ENCODE measurements at places on chromosomes 12 and 14.
A peak's percentile ranks its signal among the peaks of the same experiment; 100 is the strongest.

DNA sequence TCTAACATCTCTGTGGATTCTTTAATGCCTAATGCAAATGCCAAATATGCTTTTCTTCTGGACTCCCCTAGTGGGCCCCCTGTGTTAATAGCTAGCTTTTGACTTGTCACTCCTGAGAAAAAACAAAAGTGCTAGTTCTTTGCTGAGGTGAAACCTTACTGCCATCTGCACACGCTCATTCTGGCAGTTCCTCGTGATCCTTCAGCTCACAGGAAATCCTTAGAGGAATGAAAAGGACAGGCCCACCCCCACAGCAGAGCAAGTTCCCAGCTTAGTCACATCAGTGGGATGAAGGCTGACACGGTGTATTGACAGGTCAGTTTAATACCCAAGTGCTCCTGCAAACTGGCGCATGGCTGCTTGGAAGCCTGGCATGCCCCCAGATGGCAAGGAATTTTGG is 165.1 kb upstream of the ATP2B1 start:
- DNase-seq: no peak

- DNase-seq: peak; percentile 58
These were observed 1.4 kb upstream of the ARID2 start for GRCh38 chr12:45727980-45728629.

DNA sequence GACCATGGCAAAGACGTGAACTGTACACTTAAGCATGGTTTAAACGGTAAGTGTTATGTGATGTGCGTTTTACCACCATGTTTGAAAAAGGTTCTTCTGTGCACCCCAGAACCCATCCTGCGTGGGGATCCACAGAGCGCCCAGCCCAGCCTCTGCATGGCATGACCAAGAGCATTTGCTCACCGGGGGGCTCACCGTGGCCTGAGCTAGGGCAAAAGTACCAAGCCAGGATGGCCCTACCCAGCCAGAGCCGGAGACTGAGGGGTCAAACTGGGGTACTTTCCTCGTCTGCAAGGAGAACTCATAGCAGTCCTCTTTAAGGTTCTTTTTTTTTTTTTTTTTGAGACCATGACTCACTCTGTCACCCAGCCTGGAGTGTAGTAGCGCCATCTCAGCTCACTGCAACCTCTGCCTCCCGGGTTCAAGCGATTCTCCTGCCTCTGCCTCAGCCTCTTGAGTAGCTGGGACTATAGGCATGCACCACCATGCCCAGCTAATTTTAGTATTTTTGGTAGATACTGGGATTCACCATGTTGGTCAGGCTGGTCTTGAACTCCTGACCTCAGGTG is 16.4 kb upstream of the ANKRD9 start:
- DNase-seq: no peak

DNA sequence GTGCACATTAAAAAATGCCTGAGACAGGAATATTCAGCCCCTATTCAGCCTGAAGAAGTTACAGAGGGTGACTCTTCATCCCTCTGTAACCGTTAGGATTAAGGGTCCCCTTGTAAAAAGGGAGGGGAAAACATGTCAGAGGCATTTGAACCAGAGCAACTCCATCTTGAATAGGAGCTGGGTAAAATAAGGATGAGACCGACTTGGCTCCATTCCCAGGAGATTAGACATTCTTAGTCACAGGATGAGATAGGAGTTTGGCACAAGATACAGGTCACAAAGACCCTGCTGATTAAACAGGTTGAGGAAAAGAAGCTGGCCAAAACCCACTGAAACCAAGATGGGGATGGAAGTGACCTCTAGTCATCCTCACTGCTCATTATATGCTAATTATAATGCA is 19.9 kb upstream of the MDM1 start:
- no peak for DNase-seq

DNA sequence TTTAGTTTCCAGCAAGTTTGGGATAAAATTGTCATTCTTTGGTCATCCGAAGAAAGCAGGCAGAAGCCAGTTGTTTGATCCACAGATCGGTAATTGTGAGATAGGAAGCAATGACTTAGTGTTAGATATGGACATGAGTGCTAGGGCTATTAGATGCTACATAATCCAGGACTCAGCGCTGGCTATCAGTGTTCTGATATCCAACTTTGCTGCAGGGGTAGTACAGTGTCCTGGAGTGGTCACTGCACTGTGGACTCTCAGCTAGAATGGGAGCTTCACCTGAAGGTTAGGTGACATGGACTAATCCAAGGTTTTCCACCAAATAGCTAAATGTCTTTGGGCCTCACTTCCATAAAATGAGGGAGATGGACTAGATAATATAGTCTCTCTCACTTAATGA is 39.9 kb downstream of the STK38L start:
- DNase-seq: no peak

GRCh38 chr12:56528846-56529245 is 7.2 kb downstream of the RBMS2 start:
- no peak for DNase-seq

DNA sequence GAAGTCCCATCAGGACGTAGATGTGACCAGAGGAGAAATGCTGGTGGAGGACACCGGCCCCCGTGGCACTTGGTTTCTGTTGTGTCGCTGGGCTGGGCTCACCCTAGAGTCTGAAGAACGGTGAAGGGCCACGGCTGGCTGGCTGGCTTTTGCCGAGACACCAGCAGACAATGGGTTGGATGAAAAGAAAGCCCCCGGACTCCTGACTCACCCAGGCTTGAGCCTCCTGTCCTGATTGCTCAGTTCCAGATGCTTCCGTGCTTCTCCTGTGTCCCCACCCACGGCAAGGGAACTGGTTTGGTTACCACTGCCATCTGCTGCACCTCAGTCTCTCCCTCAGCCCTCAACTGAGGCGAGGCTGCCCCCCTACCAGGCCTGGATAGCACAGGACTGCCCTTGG is 10.4 kb upstream of the ENDOU start:
- peak; percentile 55 for DNase-seq

DNA sequence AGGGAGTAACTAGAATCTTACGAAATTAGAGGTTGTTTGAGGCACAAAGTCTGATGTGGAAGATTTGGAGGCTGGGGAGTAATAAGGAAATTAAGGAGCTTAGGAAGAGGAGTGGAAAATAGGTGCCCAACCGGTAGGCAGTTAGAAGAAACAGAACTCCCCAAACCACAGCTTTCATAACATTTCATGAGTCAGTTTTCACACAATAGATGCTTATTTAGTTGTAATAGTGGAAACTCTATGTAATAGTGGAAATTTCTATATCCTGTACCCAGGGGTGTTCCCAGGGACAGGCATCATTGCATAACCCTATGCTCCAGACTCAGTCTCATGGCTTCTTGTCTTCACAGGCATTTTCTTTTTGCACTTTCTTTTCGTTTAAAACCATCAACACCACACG is 8.3 kb downstream of the C3AR1 start:
- DNase-seq: peak; percentile 83

Measured in GM23248 (cell line).